ENCODE measurements at places on chromosomes 1 and 21.

DNA sequence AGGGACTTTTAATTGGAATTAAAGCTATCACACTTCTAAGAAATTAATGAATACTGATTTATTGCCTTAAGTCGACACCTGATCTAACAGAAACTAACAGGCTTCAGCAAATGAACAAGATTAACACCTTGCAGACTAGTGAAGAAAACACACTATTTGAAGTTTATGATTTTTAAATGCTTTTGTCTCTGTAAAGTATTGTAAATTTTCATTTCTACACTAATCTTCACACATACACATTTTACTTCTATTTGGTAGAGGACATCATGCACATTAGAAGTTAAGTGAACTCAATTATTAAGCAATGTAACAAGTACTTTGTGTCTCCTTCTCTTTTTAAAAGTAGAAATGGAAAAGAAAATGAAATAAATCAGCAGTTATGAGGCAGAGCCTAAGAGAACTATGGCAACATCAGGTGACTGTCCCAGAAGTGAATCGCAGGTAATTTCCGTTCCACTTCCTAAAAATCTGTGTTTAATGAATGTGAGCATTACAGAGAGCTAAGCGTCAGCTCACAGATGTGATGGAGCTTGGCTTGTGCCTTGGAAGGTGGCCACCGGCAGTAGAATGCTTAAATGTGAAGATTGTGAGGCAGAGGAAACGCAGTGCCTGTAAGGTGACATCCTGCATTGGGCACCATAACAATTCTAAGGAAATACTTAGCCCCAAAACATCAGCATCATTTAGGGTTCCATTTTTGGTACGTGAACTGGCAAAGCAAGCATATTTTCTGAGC, 1.2 kb downstream of the PRMT2 start:
- DNase-seq: no peak

DNA sequence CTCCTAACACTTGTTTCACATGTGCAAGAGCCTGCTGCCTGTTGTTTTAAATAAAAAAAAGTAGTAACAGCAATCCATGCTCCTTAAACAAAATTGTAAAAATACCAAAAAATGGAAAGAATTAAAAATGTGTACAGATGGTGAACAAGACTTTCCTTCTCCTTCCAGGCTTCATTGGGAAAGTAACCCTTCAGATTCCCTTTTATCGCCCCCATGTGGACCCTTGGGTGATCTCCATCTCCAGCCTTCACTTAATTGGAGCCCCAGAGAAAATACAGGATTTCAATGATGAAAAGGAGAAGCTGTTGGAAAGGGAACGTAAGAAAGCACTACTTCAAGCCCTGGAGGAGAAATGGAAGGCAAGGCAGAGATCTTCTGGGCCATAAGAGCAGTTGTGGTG, 14.2 kb downstream of the VPS13D start:
- DNase-seq: no peak

DNA sequence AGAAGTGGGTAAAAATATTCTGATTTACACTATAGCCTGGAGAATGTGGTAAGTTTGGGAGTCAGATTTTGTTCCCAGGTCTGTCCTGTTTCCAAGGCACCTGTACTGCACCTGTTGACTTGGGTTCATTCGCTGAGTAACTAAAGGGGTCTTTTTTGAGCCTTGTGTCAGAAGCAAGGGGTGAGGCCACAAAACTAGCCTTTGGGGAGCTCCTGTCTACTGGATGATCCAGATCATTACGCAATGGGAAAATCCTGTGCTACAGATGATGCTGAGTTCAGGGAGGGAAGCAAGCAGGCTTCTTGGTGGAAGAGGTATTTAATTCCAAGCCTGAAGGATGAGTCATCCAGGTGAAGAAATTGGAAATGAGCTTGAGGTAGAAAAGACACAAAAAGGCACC, 424.0 kb downstream of the MATN1 start:
- DNase-seq: no peak

DNA sequence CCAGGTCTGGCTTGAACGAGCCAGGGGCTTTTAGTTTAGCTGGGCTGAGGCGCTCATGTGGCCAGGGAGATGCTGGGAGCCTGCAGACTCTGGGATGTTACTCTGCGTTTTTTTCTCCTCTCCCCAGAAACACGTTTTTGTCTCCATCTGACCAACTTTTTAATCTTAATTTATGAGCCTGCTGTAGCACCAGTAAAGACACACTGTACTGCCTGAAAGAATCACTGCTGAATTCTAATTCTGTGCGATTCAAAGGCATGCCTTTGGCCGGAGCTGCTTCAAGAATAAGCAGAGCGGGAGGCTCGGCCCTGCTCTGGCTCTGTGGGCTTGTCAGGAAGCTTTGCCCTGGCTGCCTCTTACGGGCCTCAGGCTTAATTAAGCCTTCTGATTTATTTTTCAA, 129.5 kb downstream of the CAMTA1 start:
- DNase-seq: no peak

DNA sequence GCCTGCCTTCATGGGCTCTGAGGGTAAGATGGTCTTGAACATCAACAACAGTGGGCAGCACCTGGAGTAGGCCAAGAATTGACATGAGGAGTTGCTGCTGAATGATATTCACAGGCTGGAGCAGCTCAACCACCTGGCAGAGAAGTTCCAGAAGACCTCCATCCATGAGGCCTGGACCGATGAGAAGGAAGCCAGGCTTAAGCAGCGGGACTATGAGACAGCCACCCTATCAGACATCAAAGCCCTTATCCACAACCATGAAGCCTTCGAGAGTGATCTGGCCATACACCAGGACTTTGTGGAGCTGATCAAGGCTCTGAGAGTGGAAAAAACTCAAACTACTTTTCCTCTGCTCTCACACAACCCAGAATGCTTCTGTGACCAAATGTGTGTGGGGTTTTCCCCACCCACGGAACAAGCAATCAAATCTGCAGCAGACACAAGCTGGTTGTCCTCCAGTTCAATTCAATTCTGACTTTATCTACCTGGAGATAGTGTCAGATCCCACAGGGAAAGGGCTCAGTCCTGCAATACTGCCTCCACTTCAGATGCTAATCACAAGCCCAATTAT, 12.1 kb upstream of the EPHA10 start:
- no peak for DNase-seq

GRCh38 chr1:18108299-18109057, 880 bp downstream of the IGSF21 start:
- DNase-seq: no peak

DNA sequence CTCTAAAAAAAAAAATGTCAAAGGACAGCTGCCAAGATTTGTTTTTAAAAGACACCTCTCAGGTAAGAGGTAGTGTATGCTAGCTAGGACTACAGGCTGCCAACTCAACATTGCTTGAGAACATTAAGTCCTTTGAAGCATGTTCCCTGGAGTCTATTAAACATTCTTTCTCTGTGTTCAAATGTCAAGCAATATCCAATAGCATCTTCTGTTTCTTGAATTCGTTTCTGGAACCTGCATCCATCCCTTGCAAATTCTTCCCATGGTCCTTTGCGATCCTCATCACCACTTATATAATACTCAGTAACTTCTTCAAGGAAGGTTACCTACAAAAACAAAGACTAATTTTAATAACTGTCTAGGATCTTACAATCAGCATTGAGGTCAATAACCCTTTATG, 5.6 kb downstream of the PPP1R15B start:
- no peak for DNase-seq

Data from NCI-H460 (cell line).